Panc1 (cell line): ENCODE measurements at places on chromosomes 3 and 15. TPM values are rescaled to one million over a fixed set of nuclear protein-coding genes. Genes with fewer than 3 reads are reported as not detected.

The DUOXA1 gene
- not detected for total RNA-seq

The TEX55 gene
- not detected for total RNA-seq

The C2CD4A gene
- 0.15 TPM for total RNA-seq

The MRPS25 gene
- total RNA-seq = 45.2 TPM

The IGDCC3 gene
- 0.18 TPM for total RNA-seq
